ENCODE measurements at places on chromosomes 2 and 18. TPM values are rescaled to one million over a fixed set of nuclear protein-coding genes. Genes with fewer than 3 reads are reported as not detected.
A peak's percentile ranks its signal among the peaks of the same experiment; 100 is the strongest.

DNA sequence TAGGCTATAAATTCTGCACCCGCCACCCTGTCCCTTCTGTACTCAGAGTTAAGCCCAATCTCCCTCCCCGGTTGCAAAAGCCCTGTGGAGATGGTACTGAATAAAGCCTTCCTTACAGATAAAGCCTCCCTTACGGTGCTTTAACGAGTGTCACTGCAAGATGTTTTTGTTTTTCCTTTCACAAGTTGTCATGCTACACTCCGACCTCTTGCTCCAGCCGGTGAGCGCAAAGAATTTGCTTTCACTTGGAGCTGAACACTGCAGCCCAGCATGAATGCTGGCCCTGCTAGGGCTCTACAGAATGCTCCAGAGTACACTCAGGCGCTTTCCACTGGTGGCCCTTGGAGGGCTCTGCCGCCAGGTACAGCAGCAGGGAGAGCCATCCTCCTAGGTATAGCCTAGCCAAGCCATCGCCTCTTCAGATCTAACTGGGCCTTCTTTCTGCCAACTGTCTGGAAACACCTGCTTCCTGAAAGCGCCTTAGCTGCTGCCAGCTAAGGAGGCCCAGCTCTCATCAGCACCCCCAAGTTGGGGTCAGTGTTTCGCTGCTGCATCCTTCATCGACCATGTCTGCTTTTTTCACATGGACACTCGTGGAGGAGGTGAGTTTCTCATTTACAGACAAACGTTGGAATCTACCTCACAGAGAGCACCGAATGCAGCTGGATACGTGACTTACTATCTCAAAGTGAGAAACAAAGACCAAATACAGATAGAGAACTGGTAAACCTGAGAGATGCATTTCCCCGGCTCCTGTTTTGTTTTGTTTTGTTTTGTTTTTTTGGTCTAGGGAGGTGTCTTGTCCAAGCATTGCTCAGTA, 13.4 kb upstream of the CREG2 start:
- DNase-seq, result no peak

DNA sequence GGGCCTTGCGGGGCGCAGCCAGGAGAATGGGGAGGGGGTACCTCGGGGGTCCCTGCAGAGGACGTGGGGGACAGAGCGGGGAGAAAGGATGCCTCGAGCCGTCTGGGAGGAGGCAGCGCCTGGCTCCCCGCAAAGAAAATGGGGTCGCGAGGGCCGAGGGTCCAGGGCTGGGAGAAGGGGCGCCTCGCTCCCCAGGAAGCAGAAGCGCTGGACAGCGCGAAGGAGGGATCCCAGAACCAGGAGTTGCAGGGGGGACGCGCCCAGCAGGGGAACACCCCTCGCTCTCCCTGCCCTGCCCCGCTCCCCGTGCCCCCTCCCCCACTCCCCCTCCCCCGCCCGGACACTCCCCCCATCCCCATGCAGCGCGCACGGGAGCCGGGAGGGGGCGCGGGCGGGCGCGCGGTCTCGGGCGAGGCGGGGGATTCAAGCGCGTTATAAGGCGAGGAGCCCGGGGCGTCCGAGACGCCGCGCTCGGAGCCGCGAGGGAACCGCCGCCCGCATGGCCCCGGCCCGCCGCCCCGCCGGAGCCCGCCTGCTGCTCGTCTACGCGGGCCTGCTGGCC, at the start of gene ERFE:
ERFE (plus strand) TSS at position 462 of the 562 bp plus-strand sequence; CDS start at position 500, 38 bp downstream.
- peak; percentile 84 for DNase-seq

Gene LRATD1
- 0.22 TPM for polyA plus RNA-seq

DNA sequence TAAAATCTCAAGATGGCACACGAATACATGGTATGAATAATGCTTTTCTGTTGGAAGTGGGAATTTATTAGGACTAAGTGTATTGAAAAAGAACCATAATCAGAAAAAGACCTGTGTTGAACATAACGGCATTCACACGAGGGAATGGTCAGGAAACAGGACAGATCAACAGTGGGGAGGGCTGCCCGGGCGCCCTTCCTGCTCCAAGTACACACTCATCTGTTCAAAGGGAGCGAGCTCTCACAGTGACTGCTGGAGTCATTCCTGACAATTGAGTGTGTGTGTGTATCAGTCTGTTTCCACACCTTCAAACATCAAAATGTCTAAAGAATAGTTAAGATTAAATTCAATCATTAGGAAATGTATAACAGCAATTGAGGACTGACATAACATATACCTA, 167.2 kb downstream of the HDAC4 start:
- no peak for DNase-seq

Gene DRC1
- not detected for polyA plus RNA-seq

Gene PLEKHH2
- 2.3 TPM for polyA plus RNA-seq

DNA sequence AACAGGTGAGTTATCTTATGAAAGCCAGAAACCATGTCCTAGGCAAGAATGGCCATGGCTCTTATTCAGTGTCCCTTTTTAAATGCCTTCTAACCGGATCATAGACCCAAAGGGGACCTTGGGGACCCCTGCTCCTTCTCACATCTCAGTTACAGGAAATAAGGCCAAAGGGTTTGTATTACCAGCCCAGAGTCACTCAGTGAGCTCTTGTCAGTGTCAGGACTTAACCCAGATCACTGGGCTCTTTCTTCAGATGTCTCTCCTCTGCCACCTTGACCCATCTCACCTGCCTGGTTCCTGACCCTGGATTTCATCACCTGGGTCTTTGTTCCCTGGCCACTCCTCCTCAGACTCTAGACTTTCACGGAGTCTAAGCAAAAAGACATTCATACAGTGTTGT, 556.7 kb downstream of the CMPK2 start:
- no peak for DNase-seq

- no peak for DNase-seq
Observed at GRCh38 chr2:212223696-212224095, 314.9 kb downstream of the ERBB4 start.

- DNase-seq, result no peak
Observed at GRCh38 chr2:56465491-56465890, 281.7 kb downstream of the CCDC85A start.

- no peak for DNase-seq
Observed at GRCh38 chr2:153875801-153876466, 4.2 kb downstream of the GALNT13 start.

GRCh38 chr2:7899241-7899640, 782.6 kb upstream of the ID2 start:
- DNase-seq, result no peak

Gene ZNF396
- polyA plus RNA-seq, result 1.0 TPM

DNA sequence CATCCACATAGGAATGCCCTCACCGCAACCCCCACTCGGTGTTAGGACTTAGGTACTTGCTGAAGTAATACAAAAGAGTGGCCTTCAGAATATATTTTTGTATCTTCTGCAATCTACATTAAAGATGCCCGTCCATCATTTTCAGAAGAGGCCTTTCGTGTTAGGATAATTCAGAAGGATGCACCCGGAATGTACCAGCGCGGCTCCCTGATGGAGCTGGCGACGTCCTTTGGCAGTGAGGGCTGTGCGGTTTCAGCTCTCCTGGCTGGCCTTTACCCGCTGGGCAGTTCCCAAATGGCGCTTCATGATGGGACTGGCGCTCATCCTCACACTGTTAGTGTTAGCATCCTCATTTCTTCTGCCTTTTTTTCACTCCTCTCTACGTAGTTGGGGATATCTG, 15.3 kb downstream of the TWIST2 start:
- DNase-seq, result peak; percentile 37

Gene GALNT5
- not detected for polyA plus RNA-seq

Gene TEX44
- not detected for polyA plus RNA-seq

- DNase-seq, result peak; percentile 91
Observed at GRCh38 chr18:10490401-10491165, 35.2 kb upstream of the NAPG start.

Gene GLI2
- 0.23 TPM for polyA plus RNA-seq

Gene PTPN18
- polyA plus RNA-seq, result 129 TPM

- DNase-seq, result no peak
Observed at GRCh38 chr18:44841221-44841620, 160.5 kb downstream of the SETBP1 start.

Gene RAD51AP2
- not detected for polyA plus RNA-seq

- no peak for DNase-seq
Observed at GRCh38 chr2:61220768-61221167, 58.8 kb downstream of the C2orf74 start.

- no peak for DNase-seq
Observed at GRCh38 chr2:34037157-34037556, 438.1 kb upstream of the FAM98A start.

DNA sequence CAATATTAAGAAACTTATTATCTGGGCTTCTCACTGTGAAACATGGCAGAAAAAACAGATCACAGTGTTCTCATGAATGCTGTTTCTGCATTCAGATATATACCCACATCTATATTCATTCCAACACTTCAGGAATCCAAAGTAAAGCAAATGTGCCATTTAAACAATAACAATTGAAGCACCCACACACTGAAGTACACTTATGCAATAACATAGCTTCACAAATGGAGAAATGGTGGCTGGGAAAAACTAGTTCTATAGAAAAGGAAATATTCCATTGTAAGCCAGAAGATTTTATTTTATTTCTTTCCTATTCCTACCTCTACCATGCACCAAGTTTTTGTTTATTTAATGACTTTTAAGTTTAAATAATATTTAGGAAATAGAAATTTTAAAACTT, 111.9 kb downstream of the DPP4 start:
- no peak for DNase-seq

DNA sequence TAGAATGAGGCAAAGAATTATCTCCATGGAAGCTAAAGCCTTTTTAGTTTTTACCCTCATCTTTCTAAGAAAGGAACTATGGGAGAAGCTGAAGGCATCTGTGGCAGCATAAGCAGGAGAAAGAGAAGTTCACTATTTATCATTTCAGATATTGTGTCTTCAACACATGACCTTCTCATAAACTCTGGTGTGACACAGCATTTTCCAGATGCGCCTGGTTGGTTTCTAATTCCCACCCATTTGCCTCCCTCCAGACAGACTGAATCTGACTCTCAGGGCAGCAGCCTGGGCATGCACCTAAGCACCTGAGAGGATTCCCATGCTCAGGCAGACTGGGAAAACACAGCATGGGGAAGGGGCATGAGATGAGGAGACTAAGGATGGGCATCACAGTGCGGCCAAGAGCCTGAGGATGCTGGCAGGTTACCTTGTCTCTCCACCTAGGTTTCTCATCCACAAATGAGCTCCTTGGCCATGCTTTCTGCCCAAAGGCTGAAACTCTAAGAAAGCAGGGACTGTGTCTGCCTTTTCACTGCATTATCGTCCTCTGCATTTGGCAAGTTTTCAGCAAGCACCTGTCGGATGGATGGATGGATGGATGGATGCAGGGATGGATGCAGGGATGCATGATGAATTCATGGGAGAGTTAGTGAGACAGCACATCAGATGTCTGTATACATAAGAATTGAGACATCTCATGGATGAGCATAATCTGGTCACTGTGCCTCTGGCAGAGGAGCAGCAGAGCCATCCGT, 28.8 kb upstream of the SULT1C4 start:
- DNase-seq, result no peak

- peak; percentile 85 for DNase-seq
Observed at GRCh38 chr18:13284330-13285027, 65.9 kb downstream of the LDLRAD4 start.

- peak; percentile 41 for DNase-seq
Observed at GRCh38 chr2:18741895-18742732, 152.7 kb upstream of the NT5C1B start.

DNA sequence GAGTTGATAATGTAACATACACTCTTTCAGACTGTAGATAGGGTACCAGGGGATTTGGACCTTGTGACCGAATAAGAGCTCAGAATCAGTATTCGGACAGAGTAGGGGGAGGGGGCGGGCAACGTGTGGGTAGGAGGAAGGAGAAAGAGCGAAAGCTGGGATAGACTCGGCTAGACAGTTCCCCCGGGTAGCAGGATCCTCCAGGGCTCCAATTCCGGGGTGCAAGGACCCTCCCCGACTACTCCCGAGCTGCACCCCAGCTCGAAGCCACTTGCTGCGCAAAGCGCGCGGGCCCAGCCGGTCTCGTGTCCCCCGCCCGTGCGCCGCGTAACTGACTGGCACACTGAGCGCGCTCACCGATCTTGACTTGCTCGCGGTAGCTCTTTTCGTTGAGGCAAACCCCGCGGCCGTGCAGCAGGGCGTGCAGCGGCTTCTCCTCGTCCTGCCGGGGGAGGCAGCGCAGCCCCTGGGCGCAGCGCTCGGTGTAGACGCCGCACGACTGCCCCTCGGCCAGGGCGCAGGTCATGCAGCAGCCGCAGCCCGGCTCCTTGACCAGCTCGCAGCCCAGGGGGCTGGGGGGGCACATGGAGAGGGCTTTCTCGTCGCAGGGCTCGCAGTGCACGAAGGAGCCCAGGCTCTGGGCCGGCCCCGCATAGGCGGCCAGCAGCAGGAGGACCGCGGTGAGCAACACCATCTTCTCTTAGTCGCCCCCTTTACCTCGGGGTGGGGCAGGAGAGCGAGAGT, 1.1 kb downstream of the IGFBP5 start:
- no peak for DNase-seq

Gene MROH2A
- not detected for polyA plus RNA-seq
